ENCODE measurements at places on chromosomes 4 and X.

DNA sequence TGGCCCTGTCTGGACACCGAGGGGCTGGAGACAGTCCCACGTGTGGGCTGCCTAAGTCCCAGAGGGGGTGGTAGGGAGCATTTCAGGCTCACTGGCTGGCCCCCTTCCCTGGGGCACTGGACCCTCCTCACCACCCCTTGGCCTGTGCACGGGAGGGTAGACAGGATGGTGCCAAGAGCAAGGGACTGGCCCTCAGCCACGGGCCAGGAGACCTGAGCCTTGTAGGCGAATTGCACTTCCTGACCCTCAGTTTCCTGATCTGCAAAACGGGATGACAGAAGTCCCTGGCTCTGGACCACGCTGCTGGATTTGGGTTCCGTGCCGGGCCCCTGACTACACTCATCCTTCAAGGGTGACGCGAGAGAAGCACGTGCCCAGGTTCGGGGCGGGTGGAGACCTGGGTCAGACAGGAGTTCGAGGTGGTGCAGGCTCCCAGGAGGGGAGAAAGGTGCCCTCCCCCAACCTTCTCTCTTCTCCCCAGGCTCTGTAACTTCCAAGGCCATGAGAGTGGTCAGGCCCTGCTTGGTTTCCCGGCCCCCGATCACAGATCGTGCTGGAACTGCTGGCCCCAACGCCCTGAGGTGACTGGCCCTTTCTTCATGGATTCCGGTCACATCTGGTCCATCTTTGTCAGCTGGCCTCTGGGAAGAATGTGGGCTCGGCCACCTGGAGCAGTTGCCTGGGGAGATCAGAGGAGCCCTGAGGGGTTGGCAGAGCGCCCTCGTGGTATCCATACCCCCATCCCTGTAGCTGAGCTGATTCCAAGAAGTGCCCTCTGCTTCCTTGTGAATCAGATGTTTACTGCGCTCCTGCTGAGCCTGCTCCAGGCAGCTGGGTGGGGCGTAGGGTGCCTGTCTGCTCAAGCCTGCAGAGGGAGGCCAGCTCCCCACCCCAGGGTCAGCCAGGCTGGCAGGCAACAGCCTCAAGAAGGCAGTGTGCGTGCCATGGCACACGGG lies 3.3 kb downstream of the SH3BP2 start:
- DNase-seq = no peak

- DNase-seq = no peak
Measured at GRCh38 chrX:8721536-8721935, 10.4 kb downstream of the ANOS1 start.

GRCh38 chr4:124111922-124112321 lies 600.6 kb downstream of the ANKRD50 start:
- DNase-seq = no peak

- no peak for DNase-seq
Measured at GRCh38 chrX:122091571-122091970, 1044.2 kb downstream of the GLUD2 start.

GRCh38 chr4:144575181-144575580 lies 70.8 kb upstream of the HHIP start:
- no peak for DNase-seq

DNA sequence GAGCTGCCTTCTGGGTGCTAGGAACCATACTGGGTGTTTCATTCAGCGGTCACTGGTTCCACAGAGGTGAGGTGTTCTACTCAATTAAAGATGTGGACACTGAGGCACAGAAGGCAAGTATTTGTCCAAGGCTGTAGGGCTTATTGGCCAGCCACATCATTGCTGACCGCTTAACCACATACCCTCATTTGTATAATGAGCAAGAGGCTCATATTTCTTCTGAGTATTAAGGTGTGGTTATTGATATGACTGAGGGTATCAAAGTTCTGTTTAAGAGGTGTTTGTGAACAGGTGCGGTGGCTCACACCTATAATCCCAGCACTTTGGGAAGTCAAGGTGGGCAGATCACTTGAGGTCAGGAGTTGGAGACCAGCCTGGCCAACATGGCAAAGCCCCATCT lies 14.3 kb downstream of the RNF4 start:
- no peak for DNase-seq

DNA sequence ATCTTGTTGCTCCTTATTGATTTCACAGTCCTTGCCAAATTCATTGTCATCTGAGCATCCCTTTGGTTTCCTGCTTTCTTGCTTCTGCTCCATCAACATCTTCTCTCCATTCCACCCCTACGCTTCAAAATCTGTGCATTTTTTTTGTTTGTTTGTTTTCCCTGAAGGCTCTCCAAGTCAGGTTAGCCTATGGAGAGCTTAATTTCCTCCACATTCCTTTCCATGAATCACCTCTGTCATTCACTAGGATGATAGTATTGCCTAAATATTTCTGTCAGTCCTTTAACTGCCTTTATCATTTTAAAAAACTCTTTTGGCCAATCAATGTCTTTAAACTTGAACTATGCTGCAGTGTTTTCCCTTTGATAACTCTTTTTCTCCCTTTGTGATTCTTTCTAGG lies 67.7 kb downstream of the PPARGC1A start:
- DNase-seq = no peak

GRCh38 chr4:101418055-101418454 lies 70.7 kb upstream of the PPP3CA start:
- peak; percentile 30 for DNase-seq

GRCh38 chr4:55625835-55626234 lies 10.3 kb downstream of the NMU start:
- no peak for DNase-seq

GRCh38 chrX:111560801-111561200 lies 49.4 kb downstream of the SERTM2 start:
- no peak for DNase-seq

- DNase-seq = peak; percentile 59
Measured at GRCh38 chrX:24149351-24150050, at the start of gene ZFX. ZFX (plus strand) TSS chrX:24149729; CDS start chrX:24172743, 23,014 bp downstream.

DNA sequence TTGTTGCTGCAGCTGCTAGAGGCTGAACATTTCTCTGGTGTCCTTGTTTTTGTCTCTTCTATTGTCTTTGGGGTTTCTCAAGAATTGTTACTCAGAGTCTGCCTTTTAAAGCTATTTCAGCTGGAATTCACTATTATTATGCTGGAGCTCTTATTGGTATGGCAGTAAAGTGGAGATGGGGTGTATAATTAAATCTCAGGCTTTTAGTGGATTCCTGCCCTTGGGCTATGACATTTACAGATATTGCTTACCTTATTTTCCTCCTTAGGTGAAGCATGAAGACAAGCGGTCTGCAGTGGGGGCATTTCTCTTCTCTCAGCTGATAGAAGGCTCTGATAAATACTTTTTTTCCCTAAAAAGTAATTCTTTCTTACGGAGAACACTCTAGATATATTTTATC lies 1656.6 kb upstream of the IGFBP7 start:
- DNase-seq = no peak

DNA sequence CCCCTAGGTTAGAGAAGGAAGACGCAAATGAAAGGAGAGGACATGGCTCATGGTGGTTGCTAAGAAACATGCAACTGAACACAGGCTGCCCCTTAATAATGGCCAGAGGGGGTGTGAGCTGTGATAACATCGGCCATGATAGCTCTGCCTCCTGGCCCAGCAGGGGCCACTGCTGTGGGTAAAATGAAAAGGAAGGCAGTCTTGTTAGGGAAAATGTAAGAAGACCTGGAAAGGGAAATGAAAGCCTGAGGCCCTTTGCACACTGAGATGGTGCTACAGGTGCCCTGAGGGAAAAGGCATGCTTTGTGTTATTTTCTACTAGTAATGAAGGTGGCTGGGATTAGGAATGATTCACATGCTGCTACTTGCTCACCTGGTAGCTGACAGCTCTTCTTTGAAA lies 123.6 kb upstream of the MID1 start:
- DNase-seq = no peak

DNA sequence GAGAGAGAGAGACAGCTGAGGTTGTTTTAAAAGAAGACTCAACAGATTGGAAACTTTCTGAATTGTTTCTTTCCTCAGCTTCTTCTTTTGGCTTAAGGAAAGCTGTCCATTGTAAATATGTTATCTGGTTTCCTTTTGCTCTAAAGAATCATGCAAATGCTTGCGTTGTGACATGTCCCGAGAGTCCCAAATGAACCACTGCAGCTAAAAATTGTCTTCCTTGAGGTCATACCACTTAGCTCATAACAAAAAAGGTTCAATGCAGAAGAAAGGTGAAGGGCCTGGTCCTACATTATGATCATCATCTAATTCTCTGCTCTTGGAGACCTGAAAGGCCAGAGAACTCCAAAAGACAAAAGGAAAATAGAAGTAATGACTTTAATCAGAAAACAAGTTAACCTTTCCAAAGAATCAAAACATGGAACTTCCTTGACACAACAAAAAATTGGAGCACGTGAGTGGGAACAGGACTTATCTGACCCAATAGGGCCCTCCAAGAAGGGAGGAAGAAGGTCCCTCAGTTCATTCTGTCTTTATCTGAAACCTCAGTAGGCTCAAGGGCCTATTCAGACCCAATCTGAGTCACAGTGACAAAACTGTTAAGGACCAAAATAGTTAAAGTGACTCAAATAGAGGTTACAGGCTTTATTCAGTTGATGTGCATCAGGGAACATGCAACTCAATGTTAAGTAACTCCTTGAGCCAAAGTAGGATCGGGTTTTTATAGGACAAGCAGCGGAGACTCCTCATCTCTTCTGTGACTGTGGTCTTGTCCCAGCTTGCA lies 14.7 kb upstream of the VSIG1 start:
- DNase-seq = no peak

- no peak for DNase-seq
Measured at GRCh38 chr4:155008389-155008788, 200.0 kb upstream of the NPY2R start.

- no peak for DNase-seq
Measured at GRCh38 chr4:118102195-118102594, 67.9 kb downstream of the NDST3 start.

DNA sequence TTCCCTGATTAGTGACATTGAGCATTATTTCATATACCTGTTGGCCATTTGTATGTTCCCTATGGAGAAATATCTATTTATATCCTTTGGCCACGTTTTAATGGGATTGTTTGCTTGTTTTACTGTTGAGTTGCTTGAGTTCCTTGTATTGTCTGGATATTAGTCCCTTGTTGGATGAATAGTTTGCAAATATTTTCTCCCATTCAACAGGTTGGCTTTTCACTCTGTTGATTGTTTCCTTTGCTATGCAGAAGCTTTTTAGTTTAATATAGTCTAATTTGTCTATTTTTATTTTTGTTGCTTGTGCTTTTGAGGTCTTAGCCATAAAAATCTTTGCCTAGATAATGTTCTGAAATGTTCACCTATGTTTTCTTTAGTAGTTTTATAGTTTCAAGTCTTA lies 60.2 kb upstream of the HUWE1 start:
- no peak for DNase-seq

GRCh38 chr4:142493255-142494110 lies 352.6 kb downstream of the INPP4B start:
- no peak for DNase-seq

- DNase-seq = no peak
Measured at GRCh38 chrX:115233497-115234455, at the start of gene LRCH2. LRCH2 (minus strand) TSS chrX:115234096; CDS start chrX:115234041, 55 bp downstream.

- no peak for DNase-seq
Measured at GRCh38 chrX:8639949-8640475, 91.9 kb downstream of the ANOS1 start.

DNA sequence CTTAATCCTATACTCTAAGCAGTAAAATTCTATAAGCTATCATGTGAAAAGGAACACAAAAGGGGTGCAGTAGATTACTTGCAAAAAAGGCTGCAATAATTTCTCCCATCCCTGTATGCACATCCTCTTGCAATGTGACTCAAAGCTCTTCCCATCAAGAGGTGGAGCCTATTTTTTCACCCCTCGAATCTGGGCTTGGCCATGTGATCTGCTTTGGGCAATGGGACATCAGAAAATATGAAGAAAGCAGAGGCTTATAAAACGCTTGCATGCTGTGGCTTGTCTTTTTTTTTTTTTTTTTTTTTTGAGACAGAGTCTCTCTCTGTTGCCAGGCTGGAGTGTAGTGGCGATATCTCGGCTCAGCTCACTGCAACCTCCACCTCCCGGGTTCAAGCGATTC lies 33.0 kb downstream of the GEMIN8 start:
- no peak for DNase-seq

DNA sequence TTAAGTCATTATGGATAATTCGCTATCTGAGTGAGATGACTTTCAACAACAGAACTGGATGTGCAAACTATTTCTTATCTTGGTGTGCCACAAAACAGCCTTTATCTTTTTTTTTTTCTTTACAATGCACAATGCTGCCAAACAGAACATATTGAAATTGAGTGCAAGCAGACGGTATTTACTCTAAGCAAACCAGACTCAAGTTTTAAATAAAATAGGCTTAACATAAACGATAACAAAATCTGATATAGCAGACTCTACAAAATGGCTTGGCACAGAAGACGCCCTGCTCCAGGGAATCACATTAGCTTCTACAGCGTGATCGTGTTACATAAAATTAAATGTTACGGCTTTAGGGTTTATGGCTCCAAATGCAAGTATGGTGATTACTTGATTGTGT lies 9.6 kb upstream of the STK32B start:
- DNase-seq = no peak

GRCh38 chr4:71163317-71163716 lies 169.9 kb downstream of the DCK start:
- DNase-seq = no peak

- DNase-seq = peak; percentile 20
Measured at GRCh38 chr4:122458625-122459024, 2.1 kb upstream of the IL2 start.

DNA sequence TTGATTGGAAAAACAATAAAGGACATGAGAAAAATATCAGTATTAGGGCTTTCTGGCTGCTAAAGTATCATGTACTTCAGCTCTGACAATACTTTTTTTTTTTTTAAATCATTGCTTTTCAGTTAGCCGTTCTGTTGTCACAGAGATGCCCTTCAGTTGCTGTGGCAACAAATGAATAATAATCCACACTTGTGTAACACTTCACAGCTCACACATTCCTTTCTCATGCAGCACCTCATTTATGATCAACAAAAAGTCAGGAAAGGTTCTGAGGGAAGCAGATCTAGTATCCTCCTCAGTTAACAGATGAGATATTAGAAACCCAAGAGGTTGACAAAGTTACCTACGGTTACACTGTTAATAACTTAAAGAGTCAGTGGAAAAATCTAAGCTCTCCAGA lies 444.2 kb upstream of the SLIT2 start:
- no peak for DNase-seq

DNA sequence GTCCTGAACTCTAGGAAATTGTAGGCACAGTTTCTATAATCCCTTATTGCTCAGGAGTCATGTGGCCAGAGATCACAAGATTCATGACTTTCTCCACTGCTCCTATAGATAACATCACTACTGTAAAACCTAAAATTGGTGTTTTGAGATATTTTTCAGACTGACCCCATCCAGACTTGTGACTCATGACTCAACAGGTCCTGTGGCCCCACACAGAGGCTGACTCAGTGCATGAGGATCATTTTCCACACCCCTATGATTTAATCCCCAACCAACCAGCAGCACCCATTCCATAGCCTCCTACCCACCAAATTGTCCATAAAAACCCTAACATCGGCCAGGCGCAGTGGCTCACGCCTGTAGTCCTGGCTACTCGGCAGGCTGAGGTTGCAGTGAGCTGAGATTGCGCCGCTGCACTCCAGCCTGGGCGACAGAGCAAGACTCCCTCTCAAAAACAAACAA lies 13.2 kb upstream of the XIAP start:
- no peak for DNase-seq

GRCh38 chr4:23001478-23001877 lies 308.7 kb downstream of the GBA3 start:
- no peak for DNase-seq
